Activated T-helper 17 cell treated with anti-CD3 and anti-CD28 coated beads, Interleukin-2, amount 50 U/mL, for 72 hours (primary cell): ENCODE measurements at places on chromosomes 3 and 15. TPM values are rescaled to one million over a fixed set of nuclear protein-coding genes. Genes with fewer than 3 reads are reported as not detected.

The SAMD7 gene
- not detected for total RNA-seq

The SCN5A gene
- 0.35 TPM for total RNA-seq

The SLC24A5 gene
- not detected for total RNA-seq

The GAP43 gene
- total RNA-seq = not detected

The PLXNA1 gene
- total RNA-seq = 7.1 TPM

The IGDCC3 gene
- total RNA-seq = not detected
